ENCODE measurements at places on chromosomes 4 and X.

DNA sequence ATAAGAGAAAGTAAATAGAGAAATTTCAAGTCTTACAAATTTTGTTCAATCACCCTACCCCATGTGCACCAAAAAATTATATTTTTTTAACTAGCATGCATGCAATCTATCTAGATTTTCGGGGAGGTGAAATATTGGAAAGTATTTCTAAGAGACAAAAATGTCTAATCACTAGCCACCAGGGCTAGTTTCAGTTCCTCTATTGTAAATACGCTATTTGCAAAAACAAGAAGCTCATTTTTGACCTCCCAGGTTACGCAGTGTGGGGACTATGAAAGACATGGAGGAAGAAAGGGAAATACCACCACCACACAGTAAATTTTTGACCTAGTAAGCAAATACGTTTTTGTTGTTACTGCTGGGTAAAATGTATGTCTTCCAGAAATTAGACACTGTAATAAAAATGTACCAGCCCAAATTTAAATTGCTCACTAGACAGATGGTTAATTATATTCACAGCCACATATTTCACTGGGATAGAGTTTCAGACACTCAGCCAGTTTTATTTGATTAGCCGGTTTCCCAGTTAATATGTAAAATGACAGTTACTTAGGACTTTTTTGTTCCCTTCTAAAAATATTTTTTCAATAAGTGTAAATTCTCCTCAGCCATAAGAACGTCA is 2.2 kb downstream of the NEXMIF start:
- no peak for DNase-seq

GRCh38 chr4:53928825-53929224 is 135.6 kb downstream of the CHIC2 start:
- no peak for DNase-seq

GRCh38 chr4:89410687-89411086 is 103.1 kb upstream of the GPRIN3 start:
- no peak for DNase-seq

DNA sequence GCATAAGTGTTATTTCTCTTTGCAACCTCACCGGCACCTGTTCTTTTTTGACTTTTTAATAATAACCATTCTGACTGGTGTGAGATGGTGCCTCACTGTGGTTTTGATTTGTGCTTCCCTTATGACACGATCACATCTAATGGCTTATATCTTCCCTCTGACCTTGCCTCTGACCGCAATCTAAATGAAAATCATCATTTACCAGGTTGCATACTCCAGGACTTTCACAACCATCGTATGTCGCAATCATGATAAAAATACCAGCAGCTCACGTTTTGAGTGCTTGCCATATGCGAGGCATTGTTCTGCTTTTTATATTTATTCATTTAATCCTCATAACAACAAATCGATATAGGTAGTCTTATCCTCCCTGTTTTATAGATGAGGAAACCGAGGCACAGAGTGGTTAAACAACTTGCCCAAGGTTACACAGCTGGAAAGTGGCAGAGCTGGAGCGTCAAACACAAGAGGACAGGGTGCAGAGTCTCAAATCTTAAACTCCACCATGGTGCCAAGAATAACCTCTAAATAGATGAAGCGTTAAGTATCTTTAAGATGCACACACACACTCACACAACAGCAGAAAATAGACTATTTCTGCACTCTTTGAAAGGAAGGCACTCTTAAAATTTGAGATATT is 102.2 kb downstream of the SEL1L3 start:
- DNase-seq, result no peak

Measured in left renal pelvis (tissue), 4 donors.